GM23248 (cell line): ENCODE measurements at places on chromosomes 2 and 18. TPM values are rescaled to one million over a fixed set of nuclear protein-coding genes. Genes with fewer than 3 reads are reported as not detected.

GRCh38 chr2:172596776-172597175, 40.9 kb downstream of the PDK1 start:
- no peak overlapping the region for H3K27ac ChIP-seq
- H3K4me1 ChIP-seq = peaks cover 14% of the 10 kb centered on the region; the same call in 1 of the 2 replicates
- no peak for DNase-seq
- peaks cover 72% of the 10 kb centered on the region for H3K36me3 ChIP-seq

Gene CERKL
- not detected in 2 replicates for total RNA-seq

GRCh38 chr2:211835695-211836094, 702.9 kb downstream of the ERBB4 start:
- no peak for DNase-seq
- no peak overlapping the region for H3K4me3 ChIP-seq
- H3K4me1 ChIP-seq = no peaks in the 10 kb centered on the region
- H3K27ac ChIP-seq = no peak overlapping the region
- H3K36me3 ChIP-seq = no peaks in the 10 kb centered on the region

Gene ANKRD30BL
- not detected in 2 replicates for total RNA-seq

Gene CXCR1
- not detected in 2 replicates for total RNA-seq

Gene SIGLEC15
- 0.22 and 0.38 TPM in 2 replicates for total RNA-seq

Gene ELP2
- 86.0 and 103 TPM in 2 replicates for total RNA-seq

Gene CDCA7
- 3.0 and 3.3 TPM in 2 replicates for total RNA-seq

- H3K36me3 ChIP-seq = no peaks in the 10 kb centered on the region
- peak; percentile 15 for DNase-seq
- peaks cover 35% of the 10 kb centered on the region for H3K27me3 ChIP-seq
- H3K27ac ChIP-seq = no peak within 1 kb of the TSS
These were observed at the start of gene ERBB4 for GRCh38 chr2:212538305-212539071. TSS of gene ERBB4 (minus strand) at chr2:212538802. CDS start at chr2:212538530, 272 bp downstream.

Gene POTEI
- total RNA-seq = not detected in 2 replicates
